ENCODE measurements at places on chromosomes 11 and 22. TPM values are rescaled to one million over a fixed set of nuclear protein-coding genes. Genes with fewer than 3 reads are reported as not detected.
A peak's percentile ranks its signal among the peaks of the same experiment; 100 is the strongest.

GRCh38 chr11:84923489-84923888, 703.7 kb downstream of the DLG2 start:
- no peaks in the 10 kb centered on the region for H3K36me3 ChIP-seq
- no peaks in the 10 kb centered on the region for H3K27me3 ChIP-seq
- H3K4me3 ChIP-seq = peak overlapping the region; percentile 59
- peak overlapping the region; percentile 85 for H3K27ac ChIP-seq
- H3K4me1 ChIP-seq = peaks cover 62% of the 10 kb centered on the region
- DNase-seq = no peak

GRCh38 chr11:19646308-19646707, 66.3 kb upstream of the NAV2 start:
- DNase-seq = no peak
- H3K4me1 ChIP-seq = no peaks in the 10 kb centered on the region
- no peak overlapping the region for H3K4me3 ChIP-seq
- H3K27ac ChIP-seq = no peak overlapping the region
- H3K27me3 ChIP-seq = no peaks in the 10 kb centered on the region

The CREB3L1 gene
- total RNA-seq = 10.9 TPM

GRCh38 chr11:58739725-58740430, 8.1 kb upstream of the GLYAT start:
- no peaks in the 10 kb centered on the region for H3K4me1 ChIP-seq
- peaks cover 10% of the 10 kb centered on the region for H3K27me3 ChIP-seq
- peaks cover 53% of the 10 kb centered on the region for H3K36me3 ChIP-seq
- no peak for DNase-seq
- no peak overlapping the region for H3K4me3 ChIP-seq
- H3K27ac ChIP-seq = no peak overlapping the region

The APOL6 gene
- total RNA-seq = 0.21 TPM

- H3K4me3 ChIP-seq = no peak overlapping the region
- no peak overlapping the region for H3K27ac ChIP-seq
- no peaks in the 10 kb centered on the region for H3K27me3 ChIP-seq
- peaks cover 10% of the 10 kb centered on the region for H3K4me1 ChIP-seq
Measured at GRCh38 chr11:109731451-109731850, 309.5 kb downstream of the C11orf87 start.

- no peak overlapping the region for H3K4me3 ChIP-seq
- H3K4me1 ChIP-seq = peaks cover 29% of the 10 kb centered on the region
- H3K27ac ChIP-seq = no peak overlapping the region
- H3K36me3 ChIP-seq = peaks cover 34% of the 10 kb centered on the region
- DNase-seq = no peak
Measured at GRCh38 chr11:108703916-108704315, 39.0 kb downstream of the DDX10 start.

GRCh38 chr11:16361108-16361865, 4.9 kb upstream of the SOX6 start:
- H3K4me1 ChIP-seq = peaks cover 5% of the 10 kb centered on the region
- H3K36me3 ChIP-seq = no peaks in the 10 kb centered on the region
- no peak overlapping the region for H3K27ac ChIP-seq
- H3K27me3 ChIP-seq = peaks cover 7% of the 10 kb centered on the region

DNA sequence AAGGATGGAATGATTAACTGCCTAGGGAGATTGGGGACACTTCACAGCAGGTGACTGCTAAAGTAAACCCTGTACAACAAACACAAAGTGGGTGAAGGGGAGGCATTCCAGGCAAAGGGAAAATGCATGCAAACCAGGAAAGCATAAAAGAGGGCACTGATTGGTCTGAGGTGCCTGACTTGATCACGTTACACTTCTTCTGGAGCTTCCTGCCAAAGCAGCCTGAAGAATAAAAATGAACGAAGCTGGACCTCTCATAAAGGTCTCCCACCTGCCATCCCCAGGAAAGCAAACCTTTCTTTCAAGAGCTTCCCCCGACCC, 46.7 kb upstream of the SCUBE2 start:
- H3K27me3 ChIP-seq = no peaks in the 10 kb centered on the region
- H3K4me3 ChIP-seq = no peak overlapping the region
- DNase-seq = no peak
- peak overlapping the region; percentile 73 for H3K27ac ChIP-seq
- peaks cover 32% of the 10 kb centered on the region for H3K36me3 ChIP-seq

The CD6 gene
- total RNA-seq = 0.53 TPM

DNA sequence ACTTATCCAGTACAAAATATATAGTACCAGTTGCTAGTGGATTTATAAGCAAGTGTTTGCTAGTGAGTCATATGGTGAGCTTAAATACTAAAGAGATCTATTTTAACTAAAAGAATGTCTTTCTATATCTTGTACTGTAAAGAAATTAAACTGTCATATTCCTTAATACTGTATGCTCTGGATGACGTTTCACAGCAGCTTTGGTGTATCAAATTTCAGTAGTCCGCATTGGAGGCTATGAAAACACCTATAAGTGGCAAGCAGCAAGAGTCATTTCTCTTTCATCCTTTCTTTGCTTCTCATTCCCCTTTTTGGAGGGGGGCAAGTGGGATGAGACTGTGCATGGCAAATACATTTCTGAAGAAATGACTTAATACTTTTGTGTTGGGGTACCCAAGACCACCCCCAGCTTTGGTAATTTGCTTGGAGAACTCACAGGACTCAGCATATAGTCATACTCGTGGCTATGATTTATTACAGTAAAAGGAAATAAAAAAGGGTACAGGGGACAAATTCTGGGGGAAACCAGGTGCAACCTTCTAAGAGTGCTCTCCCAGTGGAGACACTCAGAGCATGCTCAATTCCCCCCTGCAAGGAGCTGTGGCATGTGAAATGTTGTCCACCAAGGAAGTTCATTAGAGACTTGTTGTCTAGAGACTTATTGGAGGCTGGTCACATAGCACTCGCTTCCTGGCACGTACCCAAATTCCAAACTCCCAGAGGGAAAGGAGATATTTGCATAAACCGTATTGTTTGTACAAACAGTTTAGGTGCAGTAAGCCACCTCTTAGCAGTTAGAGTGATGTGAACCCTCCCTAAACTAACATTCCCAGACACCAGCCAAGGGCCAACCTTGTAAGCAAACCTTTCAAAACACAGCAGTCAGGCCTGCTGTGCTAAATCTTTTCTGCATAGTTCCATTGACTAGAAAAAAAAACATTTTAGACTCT, 210.8 kb downstream of the PGR start:
- no peak for DNase-seq
- H3K27me3 ChIP-seq = no peaks in the 10 kb centered on the region
- peaks cover 18% of the 10 kb centered on the region for H3K4me1 ChIP-seq
- no peaks in the 10 kb centered on the region for H3K36me3 ChIP-seq
- peak overlapping the region; percentile 44 for H3K27ac ChIP-seq

DNA sequence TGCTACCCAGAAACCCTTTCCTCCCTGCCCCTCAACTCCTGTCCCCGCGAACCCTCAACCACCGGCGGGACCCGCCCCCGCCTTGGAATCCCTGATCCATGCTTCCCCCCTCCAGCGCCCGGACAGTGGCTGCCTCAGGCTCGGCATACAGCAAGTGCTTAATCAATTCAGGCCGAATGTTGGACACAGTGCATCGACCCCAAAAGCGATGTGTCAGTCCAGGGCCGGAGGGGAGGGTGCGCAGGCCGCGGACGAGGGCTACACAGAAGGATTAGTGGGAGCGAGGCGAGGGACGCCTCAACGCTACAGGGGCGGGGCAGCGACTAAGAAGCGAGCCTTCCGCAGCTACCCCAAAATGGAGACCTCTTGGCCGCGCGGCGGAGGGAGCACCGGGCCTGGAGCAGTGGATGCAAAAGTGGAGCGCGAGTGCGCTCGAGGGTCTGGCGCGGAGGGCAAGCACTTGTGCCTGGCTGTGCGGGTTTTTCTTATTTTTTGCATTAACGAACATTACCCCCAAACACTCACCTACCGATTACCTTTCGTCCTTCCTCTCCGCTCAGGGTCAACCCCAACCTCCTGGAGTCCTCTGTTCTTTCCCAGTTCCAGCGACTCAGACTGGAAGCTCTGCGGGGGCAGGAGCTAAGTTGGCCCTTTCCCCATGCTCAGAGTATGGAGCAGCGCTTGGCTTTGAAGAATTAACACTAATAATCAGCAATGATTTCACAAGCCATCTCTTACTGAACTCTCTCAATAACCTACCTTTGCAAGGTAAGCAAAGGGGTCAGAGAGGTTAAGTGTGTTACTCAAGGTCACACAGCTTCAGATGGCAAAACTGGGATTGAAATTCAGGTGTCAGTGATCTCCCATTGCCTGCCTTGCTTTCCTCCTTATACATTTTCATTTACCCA, 30.0 kb upstream of the WNT11 start:
- H3K27ac ChIP-seq = peak overlapping the region; percentile 87
- H3K36me3 ChIP-seq = no peaks in the 10 kb centered on the region
- H3K4me3 ChIP-seq = peak overlapping the region; percentile 99
- peaks cover 14% of the 10 kb centered on the region for H3K4me1 ChIP-seq
- peaks cover 8% of the 10 kb centered on the region for H3K27me3 ChIP-seq

The HEPN1 gene
- not detected for total RNA-seq

DNA sequence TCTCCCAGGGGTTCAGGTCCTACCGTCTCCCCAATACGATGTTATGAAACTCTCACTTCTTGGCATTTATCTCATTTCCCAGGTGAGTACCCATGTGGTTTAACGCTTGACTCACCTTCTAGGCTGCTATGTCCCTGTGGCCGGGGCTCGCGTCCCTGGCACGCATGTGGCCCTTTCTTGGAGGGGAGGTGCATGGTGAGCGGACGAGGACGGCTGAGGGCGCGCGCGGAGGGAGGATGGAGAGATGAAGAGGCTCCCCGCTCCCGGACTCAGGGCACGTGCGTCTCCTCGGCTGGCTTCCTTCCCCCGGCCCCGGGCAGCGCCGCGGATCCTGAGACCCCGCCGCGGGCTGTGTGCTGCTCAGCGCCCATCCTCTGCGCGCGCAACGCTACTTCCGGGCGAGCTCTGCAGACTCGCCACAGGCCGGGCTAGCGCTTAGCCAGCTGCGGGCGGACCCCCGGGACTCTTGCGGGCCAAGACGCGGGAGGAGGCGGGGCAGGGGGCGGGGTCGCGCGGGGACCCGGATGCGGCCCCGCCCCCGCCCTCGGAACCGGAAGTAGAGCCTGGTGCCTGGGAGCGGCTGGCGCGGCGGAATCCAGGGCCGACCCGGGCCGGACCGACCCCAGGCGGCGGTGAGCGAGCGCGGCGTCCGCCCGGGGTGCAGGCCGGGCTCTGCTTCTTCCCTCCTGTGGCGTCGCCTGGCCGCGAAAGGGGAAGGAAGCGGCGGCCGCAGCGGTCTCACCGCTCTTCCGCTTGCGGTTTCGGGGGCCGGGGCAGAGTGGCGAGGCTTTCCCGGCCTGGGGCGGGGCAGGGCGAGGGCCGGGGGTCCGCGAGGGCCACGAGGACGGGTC, at the start of gene CTTN:
Gene CTTN, plus strand, starts transcription at position 547 of the 851 bp plus-strand sequence. CDS start 8,769 bp downstream, outside the sequence.
- H3K27ac ChIP-seq = peak within 1 kb of the TSS; percentile 93
- DNase-seq = peak; percentile 91
- H3K36me3 ChIP-seq = peaks cover 18% of the 10 kb centered on the region

DNA sequence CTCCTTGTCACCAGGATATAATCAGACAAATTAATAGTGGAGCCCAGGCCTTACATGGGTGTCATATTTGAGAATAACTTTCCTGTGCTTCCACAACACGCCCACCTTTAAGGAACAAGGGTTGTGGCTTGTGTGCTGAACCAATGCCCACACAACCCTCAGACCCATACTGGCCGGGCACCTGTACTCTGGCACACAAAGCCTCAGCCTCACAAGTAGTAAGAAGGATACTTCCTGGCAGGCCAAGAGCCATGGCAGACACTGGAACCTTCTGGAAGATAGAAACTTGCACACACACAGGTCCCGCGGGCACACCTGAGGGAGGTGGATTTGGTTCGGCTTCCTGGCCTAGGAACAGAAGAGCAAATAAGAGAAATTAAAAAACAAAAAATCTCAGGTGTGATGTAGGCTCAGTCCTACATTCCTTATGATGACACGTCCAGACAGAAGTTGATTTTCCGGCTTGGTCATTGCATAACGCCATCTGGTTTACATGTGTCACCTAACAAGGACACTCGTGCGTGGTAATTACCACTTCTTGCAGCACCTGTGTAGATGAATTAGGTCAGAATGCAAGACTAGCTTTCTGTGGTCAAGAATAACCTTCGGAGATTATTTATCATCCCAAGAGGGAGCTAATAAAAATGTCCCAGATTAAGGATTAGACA, 5.8 kb upstream of the BRD1 start:
- H3K27me3 ChIP-seq = peaks cover 42% of the 10 kb centered on the region
- H3K4me1 ChIP-seq = no peaks in the 10 kb centered on the region
- peaks cover 20% of the 10 kb centered on the region for H3K36me3 ChIP-seq
- no peak for DNase-seq
- H3K27ac ChIP-seq = no peak overlapping the region

GRCh38 chr11:924406-925157, 1.1 kb upstream of the AP2A2 start:
- H3K4me1 ChIP-seq = peaks cover 13% of the 10 kb centered on the region
- no peak for DNase-seq
- no peaks in the 10 kb centered on the region for H3K27me3 ChIP-seq
- no peak overlapping the region for H3K4me3 ChIP-seq

GRCh38 chr11:69799582-69799981, 19.6 kb downstream of the FGF3 start:
- no peak overlapping the region for H3K4me3 ChIP-seq
- H3K4me1 ChIP-seq = no peaks in the 10 kb centered on the region
- no peak for DNase-seq
- no peak overlapping the region for H3K27ac ChIP-seq

GRCh38 chr11:35146711-35147110, 7.7 kb downstream of the CD44 start:
- no peak overlapping the region for H3K27ac ChIP-seq
- no peak for DNase-seq
- no peaks in the 10 kb centered on the region for H3K36me3 ChIP-seq

DNA sequence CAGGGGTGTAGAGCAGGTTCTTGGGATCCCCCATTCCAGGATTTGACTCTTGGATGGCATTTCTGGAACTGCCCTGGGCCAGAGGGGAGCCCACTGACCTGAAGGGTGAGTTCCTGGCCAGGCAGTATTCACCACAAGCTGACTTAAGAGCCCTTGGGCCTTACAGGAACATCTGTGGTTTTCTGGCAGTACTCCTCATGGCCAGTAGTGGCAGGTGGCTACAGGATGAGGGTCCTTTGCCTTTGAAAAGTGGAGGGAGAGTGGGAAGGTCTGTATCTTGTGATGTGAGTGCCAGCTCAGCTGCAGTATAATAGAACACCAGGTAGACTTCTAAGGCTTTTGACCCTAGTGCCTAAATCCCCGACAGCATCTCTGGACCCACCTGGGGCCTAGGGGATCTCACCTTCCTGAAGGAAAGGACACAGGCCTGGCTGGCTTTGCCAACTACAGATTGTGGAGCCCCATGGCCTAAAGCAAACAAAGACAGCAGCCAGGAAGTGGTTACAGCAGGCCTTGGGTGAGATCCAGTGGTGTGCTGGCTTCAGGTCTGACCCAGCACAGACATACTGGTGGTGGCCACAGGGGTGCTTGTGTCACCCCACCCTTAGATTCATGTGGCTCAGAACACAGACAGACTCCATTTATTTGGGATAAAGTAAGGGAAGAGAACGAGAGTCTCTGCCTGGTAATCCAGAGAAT, 9.0 kb downstream of the OR51S1 start:
- no peak overlapping the region for H3K27ac ChIP-seq
- no peak overlapping the region for H3K4me3 ChIP-seq
- H3K36me3 ChIP-seq = no peaks in the 10 kb centered on the region
- no peak for DNase-seq
- H3K4me1 ChIP-seq = no peaks in the 10 kb centered on the region

- H3K4me3 ChIP-seq = no peak overlapping the region
- H3K27me3 ChIP-seq = peaks cover under 1% of the 10 kb centered on the region
- H3K36me3 ChIP-seq = no peaks in the 10 kb centered on the region
- no peak for DNase-seq
- no peaks in the 10 kb centered on the region for H3K4me1 ChIP-seq
- H3K27ac ChIP-seq = no peak overlapping the region
Measured at GRCh38 chr22:44524806-44525205, 26.8 kb upstream of the RTL6 start.

GRCh38 chr11:42013656-42014201, 554.3 kb upstream of the LRRC4C start:
- no peak overlapping the region for H3K27ac ChIP-seq
- no peaks in the 10 kb centered on the region for H3K27me3 ChIP-seq
- no peak for DNase-seq
- no peaks in the 10 kb centered on the region for H3K36me3 ChIP-seq
- H3K4me1 ChIP-seq = no peaks in the 10 kb centered on the region

Data from WTC11 (cell line).